Stimulated activated naive B cell treated with anti-CD40 and anti-IgM and Interleukin-4, amounts not matched to agents 10 μg/mL and 1 μg/mL and 100 μg/mL, for 72 hours (primary cell): ENCODE measurements at places on chromosomes 2 and 18.

- H3K4me3 ChIP-seq, result no peak overlapping the region
- no peak overlapping the region for H3K27ac ChIP-seq
- H3K4me1 ChIP-seq, result peaks cover 10% of the 10 kb centered on the region
- DNase-seq, result no peak
- peaks cover 7% of the 10 kb centered on the region for H3K36me3 ChIP-seq
- peaks cover 47% of the 10 kb centered on the region for H3K27me3 ChIP-seq
Measured at GRCh38 chr2:102139851-102140250, 2.7 kb upstream of the IL1R1 start.

DNA sequence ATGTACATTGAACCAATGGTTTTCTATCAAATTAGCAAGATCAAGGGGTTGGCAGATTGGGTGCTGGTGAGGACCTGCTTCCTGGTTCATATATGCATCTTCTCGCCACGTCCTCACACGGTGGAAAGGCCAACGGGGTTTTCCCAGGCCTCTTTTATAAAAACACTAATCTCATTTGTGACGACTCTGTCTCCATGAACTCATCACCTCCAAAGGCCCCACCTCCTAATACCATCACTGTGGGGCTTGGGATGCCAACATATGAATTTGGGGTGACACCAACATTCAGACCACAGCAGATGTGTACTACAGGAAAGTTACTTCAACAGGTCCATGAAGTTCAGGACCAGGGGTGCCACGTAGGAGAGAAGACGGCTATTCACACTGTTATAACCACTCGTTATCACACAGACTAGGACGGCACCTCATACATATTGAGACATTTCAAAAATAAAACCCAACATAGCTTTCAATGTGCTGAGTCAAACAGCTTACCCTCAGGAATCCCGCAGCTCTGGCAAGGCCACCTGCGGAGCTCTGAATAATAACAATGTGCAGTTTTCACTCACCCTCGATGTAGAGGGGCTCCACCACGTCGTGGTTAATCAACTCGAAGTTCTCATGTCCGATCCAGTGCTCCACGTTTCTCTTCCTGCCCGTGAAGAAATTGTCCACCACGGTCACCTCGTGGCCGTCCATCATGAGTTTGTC is 49.3 kb downstream of the UXS1 start:
- no peaks in the 10 kb centered on the region for H3K27me3 ChIP-seq
- no peak for DNase-seq
- H3K4me3 ChIP-seq, result no peak overlapping the region
- H3K36me3 ChIP-seq, result peaks cover 67% of the 10 kb centered on the region
- H3K4me1 ChIP-seq, result peaks cover 72% of the 10 kb centered on the region

DNA sequence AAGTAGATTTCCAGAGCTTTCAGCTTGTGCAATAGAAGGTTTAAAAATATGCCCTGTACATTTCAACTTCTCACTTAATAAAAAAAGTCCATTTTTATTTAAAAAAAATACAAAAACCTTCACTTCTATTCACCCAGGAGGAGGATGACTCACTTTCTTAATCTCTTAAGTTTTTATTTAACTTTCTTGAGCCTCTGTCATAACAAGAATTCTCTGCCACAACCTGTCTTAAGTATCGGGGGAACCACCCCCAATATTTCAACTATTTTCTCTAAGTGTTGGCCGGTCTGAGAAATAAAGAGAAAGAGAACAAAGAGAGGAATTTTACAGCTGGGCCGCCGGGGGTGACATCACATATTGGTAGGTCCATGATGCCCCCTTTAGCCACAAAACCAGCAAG is 58.4 kb downstream of the LRATD1 start:
- DNase-seq, result no peak
- H3K36me3 ChIP-seq, result no peaks in the 10 kb centered on the region
- no peaks in the 10 kb centered on the region for H3K4me1 ChIP-seq
- H3K27ac ChIP-seq, result no peak overlapping the region

DNA sequence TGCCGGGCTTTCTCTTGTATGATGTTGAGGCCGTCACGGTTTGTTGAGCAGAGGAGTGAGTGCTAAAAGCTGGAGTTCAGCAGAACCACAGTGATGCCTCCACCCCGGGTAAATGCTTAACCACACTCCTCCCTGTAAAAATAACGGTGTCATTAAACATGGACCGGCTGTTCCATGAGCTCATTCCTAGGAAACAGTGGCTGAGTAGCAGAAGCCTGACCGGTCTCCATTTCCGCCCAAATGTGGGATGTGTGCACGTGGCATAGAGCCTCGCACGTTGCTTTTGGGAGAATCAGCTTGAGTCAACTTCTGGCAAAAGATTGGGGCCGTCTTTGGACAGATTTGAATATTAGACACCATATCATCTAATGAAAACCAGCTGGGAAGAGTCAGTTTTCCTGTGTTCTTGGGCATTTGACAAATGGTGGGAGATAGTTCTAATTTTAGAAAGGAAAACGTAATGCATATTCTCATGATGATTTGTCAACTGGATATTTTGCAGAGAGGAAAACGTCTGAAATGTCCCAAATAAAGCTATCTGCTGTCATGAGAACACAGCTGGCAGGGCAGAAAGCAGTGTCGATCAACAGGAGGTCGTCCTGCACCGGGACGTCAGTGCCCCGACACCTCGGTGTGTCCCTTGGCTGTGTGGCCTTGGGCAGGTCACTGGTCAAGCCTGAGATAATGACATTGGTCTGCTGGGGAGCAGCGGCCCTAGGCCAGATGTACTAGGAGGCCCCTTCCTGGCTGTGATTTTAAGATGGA is 42.4 kb downstream of the LRRFIP1 start:
- H3K36me3 ChIP-seq, result peaks cover 18% of the 10 kb centered on the region
- peaks cover 57% of the 10 kb centered on the region for H3K4me1 ChIP-seq
- peak overlapping the region; percentile 92 for H3K27ac ChIP-seq
- DNase-seq, result peak; percentile 72
- peak overlapping the region; percentile 36 for H3K4me3 ChIP-seq

- peaks cover 28% of the 10 kb centered on the region for H3K4me1 ChIP-seq
- H3K4me3 ChIP-seq, result peak overlapping the region; percentile 88
- H3K36me3 ChIP-seq, result peaks cover 6% of the 10 kb centered on the region
Measured at GRCh38 chr2:45653122-45653913, 1.8 kb downstream of the PRKCE start.

DNA sequence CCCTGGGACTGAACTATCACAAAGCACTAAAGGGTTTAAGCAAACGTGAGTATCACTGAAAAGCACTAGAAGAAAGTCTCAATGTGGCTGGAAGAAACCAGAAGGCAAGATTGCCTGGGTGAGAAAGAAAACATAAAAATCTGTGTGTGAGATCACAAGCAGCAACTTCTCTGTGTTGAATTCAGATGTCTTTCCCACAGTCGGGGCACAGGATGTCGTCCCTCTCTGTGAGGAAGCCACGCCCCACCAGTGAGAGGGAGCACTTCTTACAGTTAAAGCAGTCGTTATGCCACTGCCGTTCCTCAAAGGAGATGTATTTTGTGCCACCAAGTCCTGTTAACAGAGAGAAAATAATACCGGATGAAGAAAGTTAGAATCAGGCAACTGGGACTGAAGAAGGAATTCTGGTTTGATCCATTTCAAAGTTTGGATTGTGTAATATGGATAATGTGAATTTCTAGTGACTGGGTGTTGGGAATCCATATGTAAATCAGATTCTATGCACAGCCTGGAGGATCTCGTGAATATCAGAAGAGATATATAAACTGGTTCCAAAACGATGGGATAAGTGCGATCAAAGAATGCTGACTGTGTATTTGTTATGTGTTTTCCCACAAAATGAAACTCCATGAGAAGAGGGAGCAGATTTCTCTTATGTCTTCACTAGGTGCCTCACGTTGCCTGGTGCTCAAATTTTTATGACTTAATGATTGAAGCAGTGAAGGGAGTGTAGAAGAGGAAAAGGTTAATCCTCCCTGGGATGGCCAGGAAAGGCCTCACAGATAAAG is 24.0 kb downstream of the C2orf49 start:
- DNase-seq, result no peak
- no peak overlapping the region for H3K27ac ChIP-seq
- H3K4me1 ChIP-seq, result no peaks in the 10 kb centered on the region
- no peak overlapping the region for H3K4me3 ChIP-seq

DNA sequence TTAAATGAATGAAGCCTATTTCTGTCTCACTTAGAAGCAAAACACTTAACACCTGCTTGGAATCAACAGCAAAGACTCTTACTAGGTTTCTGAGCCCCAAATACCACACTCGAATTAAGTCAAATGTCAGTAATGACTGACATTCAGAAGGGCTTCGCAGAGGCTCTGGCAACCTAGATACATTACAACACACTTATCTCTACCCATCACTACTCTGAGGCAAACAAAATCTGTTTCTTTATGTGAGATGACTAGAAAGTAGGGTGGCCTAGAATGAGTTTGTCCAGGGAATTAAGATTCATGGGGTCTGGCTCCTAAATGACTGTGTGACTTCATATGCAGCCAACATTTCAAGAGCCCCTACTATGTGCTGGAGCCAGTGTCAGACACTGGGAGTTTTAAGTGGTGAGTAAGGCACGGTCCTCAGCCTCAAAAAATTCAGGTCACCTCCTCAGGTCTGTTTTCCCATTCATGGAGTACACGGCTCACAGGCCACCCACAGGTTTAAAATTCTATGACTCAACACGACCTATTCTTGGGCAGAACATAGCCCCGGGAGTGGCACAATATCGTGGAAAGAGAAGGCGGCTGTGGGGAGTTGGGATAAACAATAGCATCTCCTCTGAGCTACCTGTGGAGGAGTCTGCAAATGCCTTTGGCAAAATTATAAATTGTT is 150.3 kb upstream of the ZFP36L2 start:
- no peak for DNase-seq
- H3K27me3 ChIP-seq, result no peaks in the 10 kb centered on the region
- peaks cover 2% of the 10 kb centered on the region for H3K4me1 ChIP-seq
- no peak overlapping the region for H3K4me3 ChIP-seq
- H3K27ac ChIP-seq, result no peak overlapping the region

- H3K27me3 ChIP-seq, result peaks cover 81% of the 10 kb centered on the region
- H3K4me1 ChIP-seq, result no peaks in the 10 kb centered on the region
- no peak overlapping the region for H3K4me3 ChIP-seq
- no peak for DNase-seq
Measured at GRCh38 chr18:57447154-57447621, 12.0 kb downstream of the ONECUT2 start.

GRCh38 chr18:27108842-27109241 is 76.3 kb downstream of the CHST9 start:
- no peak for DNase-seq
- no peak overlapping the region for H3K4me3 ChIP-seq
- no peak overlapping the region for H3K27ac ChIP-seq
- no peaks in the 10 kb centered on the region for H3K27me3 ChIP-seq
- no peaks in the 10 kb centered on the region for H3K36me3 ChIP-seq

- peaks cover 8% of the 10 kb centered on the region for H3K4me1 ChIP-seq
- H3K27ac ChIP-seq, result peak overlapping the region; percentile 62
- H3K27me3 ChIP-seq, result no peaks in the 10 kb centered on the region
Measured at GRCh38 chr2:143241403-143242088, 112.3 kb downstream of the ARHGAP15 start.

- no peak overlapping the region for H3K27ac ChIP-seq
- no peak overlapping the region for H3K4me3 ChIP-seq
- no peak for DNase-seq
- no peaks in the 10 kb centered on the region for H3K36me3 ChIP-seq
- H3K27me3 ChIP-seq, result peaks cover 40% of the 10 kb centered on the region
Measured at GRCh38 chr2:7432436-7432835, 515.2 kb downstream of the RNF144A start.

GRCh38 chr2:1516798-1517060 is 103.5 kb downstream of the TPO start:
- no peaks in the 10 kb centered on the region for H3K36me3 ChIP-seq
- H3K4me3 ChIP-seq, result no peak overlapping the region
- H3K4me1 ChIP-seq, result peaks cover 24% of the 10 kb centered on the region
- DNase-seq, result no peak

- no peak overlapping the region for H3K27ac ChIP-seq
- H3K27me3 ChIP-seq, result no peaks in the 10 kb centered on the region
- H3K4me1 ChIP-seq, result peaks cover 6% of the 10 kb centered on the region
- no peak for DNase-seq
Measured at GRCh38 chr2:71215447-71215846, 11.5 kb downstream of the PAIP2B start.

DNA sequence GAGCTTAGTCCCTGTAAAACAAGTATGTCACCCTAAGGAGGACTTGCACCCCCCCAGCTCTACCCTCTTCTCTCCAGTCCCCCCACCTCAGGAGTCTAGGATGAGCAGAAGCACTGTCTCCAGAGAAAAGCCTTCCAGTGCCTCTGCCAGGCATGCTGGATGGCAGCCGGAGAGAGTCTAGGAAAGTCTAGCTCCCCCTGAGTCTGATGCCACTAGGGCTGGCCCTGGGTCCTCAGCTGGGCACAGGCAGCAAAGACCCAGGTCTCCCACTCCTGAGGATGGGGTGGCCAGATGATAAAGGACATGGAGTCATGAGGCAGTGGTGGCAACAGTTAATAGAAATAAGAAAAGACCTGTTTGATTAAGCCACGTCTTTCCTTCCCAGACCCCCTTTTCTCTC is 225.6 kb downstream of the CYP26B1 start:
- no peak for DNase-seq
- no peak overlapping the region for H3K27ac ChIP-seq
- H3K36me3 ChIP-seq, result no peaks in the 10 kb centered on the region
- H3K4me3 ChIP-seq, result no peak overlapping the region

DNA sequence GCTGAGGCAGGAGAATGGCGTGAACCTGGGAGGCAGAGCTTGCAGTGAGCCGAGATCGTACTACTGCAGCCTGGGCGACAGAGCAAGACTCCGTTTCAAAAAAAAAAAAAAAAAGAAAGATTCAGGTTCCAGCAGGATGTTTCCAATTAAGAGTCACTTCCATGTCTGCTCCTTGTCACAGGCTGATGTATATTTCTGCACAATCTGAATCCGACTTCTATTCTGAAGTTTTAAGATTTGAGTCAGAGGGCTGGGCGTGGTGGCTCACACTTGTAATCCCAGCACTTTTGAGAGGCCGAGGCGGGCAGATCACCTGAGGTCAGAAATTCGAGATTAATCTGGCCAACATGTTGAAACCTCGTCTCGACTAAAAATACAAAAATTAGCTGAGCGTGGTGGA is 24.7 kb downstream of the SNRPD1 start:
- peaks cover 25% of the 10 kb centered on the region for H3K36me3 ChIP-seq
- no peak for DNase-seq
- H3K4me3 ChIP-seq, result no peak overlapping the region
- peaks cover 15% of the 10 kb centered on the region for H3K4me1 ChIP-seq
- H3K27me3 ChIP-seq, result no peaks in the 10 kb centered on the region

- H3K4me1 ChIP-seq, result peaks cover 18% of the 10 kb centered on the region
- no peak overlapping the region for H3K27ac ChIP-seq
Measured at GRCh38 chr2:216690456-216690852, 4.9 kb downstream of the IGFBP5 start.

GRCh38 chr18:50011813-50012435 is 183.0 kb downstream of the MYO5B start:
- no peak for DNase-seq
- peaks cover 8% of the 10 kb centered on the region for H3K4me1 ChIP-seq
- peaks cover 15% of the 10 kb centered on the region for H3K27me3 ChIP-seq

DNA sequence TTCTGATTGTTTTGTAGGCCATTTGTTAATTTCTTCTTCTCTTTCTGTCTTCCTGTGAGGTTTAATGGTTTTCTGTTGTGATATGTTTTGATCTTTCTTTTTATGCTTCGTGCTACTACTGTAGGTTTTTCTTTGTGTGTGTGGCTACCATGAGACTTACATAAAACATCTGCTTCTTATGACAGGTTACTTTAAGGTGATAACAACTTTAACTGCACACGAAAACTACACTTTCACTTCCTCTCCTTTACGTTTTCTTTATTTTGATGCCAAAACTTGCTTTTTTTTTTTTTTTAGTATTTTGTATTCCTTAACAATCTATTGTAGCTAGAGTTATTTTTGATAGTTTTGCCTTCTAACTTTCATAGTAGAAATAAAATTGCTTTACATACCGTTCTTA is 691.3 kb downstream of the TSN start:
- no peak overlapping the region for H3K4me3 ChIP-seq
- H3K4me1 ChIP-seq, result no peaks in the 10 kb centered on the region
- DNase-seq, result no peak
- no peak overlapping the region for H3K27ac ChIP-seq
